CD4-positive, alpha-beta T cell treated with Interleukin-12 subunit alpha and Interleukin-12 subunit beta, for 1 hour (primary cell): ENCODE measurements at places on chromosomes 13 and 19.

- no peak for DNase-seq
Measured at GRCh38 chr19:22427547-22427946, 5.4 kb upstream of the ZNF98 start.

DNA sequence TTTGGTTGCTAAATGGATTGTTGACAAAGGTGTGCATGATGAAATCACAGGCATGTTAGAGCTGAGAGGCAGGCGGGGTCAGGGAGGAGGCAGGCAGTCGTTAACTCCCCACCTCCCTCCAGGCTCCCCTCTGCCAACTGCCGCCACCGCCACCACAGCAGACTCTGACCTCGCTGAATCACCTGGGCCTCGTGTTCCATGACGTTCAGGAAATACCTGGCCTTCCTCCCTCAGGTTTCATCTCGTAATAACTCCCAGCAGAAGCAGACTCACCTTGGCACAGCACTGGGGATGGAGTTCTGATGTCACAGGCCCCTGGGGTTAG is 198.5 kb downstream of the KATNAL1 start:
- no peak for DNase-seq

DNA sequence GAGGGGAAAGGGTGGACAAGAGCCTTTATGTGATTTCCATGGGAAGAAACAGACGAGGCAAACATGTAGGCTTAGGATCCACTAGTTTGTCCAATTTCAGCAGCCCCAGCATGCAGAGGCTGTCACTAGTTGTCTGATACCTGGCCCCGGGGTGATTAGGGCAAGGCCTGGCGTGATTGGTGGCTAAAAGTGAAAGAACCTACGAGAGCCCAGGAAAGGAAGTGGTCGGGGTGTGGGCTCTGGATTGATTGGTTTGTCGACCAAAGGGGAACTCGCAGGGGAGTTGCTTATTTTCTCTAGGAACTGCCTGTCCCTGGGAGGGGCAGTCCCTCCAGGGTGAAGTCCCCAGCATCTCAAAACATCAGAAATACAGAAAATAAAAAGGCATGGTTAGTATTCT is 64.2 kb upstream of the UQCRFS1 start:
- peak; percentile 75 for DNase-seq

GRCh38 chr19:2309734-2310362 is 1.9 kb upstream of the LINGO3 start:
- no peak for DNase-seq

GRCh38 chr19:50835785-50836542 is 2.6 kb upstream of the KLK15 start:
- peak; percentile 69 for DNase-seq

GRCh38 chr19:43439032-43439708 is 24.5 kb downstream of the TEX101 start:
- DNase-seq = peak; percentile 87

DNA sequence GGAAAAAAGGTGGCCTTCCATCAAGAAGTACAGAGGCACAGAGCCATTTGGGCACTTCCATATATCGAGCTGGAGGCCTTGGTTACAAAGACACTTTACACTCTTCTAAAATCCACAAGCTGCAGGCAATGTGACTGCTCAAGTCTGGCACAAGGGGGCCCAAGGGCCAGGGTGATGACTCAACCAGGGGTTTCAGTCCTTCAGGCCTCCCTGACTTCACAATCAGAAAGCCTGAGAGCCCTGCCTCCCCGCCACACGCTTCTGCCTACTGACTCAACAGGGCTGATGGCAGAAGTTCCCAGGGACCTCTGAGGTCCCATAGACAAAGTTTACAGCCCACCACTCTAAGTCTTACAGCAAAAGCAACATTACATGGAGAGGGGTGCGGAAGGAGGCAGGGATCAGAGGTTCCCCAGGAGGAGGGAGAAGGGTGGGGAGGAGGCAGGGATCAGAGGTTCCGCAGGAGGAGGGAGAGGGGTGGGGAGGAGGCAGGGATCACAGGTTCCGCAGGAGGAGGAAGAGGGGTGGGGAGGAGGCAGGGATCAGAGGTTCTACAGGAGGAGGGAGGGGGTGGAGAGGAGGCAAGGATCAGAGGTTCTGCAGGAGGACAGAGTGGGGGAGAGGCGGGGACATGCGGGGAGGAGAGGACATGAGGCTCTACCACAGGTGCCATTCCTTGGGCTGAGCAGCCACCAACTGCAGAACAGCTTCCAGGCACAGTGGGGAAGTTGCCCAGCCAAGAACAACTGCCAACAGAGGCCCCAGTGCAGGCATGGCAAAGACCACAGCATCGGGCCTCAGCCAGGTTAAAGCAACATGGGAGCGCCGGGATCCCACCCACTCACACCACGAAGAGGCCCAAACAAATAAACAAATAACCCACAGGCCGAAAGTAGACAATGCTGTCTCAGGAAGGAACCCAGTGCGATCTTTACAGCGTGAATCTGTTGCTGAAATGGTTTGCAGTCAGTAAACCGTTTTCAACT is 52.0 kb downstream of the SLC7A1 start:
- DNase-seq = no peak

DNA sequence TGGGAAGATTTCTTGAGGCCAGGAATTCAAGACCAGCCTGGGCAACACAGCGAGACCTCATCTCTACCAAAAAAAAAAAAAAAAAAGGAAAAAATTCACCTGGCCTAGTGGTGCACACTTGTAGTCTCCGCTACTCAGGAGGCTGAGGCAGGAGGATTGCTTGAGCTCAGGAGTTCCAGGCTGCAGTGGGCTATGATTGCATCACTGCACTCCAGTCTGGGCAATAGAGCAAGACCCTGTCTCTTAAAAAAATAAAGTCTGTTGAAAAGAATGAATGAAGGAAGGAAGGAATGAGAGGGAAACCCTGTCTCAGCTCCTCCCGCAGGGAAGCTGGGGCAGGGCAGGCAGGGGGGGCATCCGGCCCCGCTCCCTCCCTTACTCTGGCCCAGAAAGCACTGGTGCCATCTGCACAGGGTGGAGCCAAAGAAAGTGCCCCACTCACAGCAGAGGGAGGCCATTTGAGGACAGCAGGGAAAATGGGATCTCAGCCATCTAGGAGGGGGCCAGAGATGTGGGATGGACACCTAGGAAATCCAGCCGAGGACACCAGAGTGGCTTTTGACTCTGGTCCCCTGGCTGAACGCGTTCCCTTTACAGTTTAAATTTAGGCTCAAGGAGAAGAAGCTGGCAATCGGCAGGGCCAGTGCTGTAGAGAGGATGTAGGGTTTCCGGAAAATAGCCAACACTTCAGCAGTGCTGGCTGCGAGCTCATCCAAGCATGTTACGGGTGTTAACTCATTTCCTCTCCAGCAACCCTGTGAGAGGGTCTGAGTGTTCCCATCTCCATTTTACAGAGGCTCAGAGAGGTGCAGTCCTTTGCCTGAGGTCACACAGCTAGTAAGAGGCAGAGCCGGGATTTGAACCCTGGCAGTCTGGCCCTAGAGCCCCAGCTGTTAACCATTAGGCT is 3.6 kb upstream of the HPN start:
- DNase-seq = no peak

- DNase-seq = no peak
Measured at GRCh38 chr13:43316281-43316680, 292.9 kb downstream of the DNAJC15 start.

DNA sequence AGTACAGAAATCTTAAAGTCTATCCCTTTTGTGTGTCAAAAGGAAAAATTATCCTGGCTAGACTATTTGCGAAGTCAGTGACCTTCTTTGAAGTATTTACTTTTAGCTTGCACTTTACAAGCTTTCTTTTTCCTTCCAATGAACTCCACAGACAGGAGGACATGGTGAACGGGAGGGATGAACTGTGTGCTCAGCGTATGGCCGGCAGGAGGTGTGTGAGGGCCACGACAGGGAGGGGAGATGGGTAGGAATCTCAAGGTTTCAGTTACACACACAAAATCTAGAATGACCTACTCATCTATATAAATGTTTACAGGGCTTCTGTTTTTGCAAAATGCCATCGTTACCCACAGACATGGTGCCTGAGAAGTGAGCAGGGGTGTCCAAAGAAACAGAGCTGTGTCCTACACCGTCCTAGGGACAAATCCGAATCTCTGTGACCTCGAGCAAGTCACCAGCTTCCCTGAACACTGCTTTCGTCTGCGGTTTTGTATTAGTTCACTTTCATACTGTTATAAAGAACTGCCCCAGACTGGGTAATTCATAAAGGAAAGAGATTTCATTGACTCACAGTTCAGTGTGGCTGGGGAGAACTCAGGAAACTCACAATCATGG is 537.2 kb downstream of the LIG4 start:
- no peak for DNase-seq

- no peak for DNase-seq
Measured at GRCh38 chr13:95937714-95938320, 115.4 kb downstream of the UGGT2 start.

GRCh38 chr19:33403973-33404304 is 30.4 kb downstream of the CEBPG start:
- DNase-seq = no peak

- DNase-seq = peak; percentile 20
Measured at GRCh38 chr19:21586311-21587116, 81.1 kb downstream of the ZNF429 start.

GRCh38 chr19:18543814-18544475 is 572 bp upstream of the FKBP8 start:
- peak; percentile 90 for DNase-seq

DNA sequence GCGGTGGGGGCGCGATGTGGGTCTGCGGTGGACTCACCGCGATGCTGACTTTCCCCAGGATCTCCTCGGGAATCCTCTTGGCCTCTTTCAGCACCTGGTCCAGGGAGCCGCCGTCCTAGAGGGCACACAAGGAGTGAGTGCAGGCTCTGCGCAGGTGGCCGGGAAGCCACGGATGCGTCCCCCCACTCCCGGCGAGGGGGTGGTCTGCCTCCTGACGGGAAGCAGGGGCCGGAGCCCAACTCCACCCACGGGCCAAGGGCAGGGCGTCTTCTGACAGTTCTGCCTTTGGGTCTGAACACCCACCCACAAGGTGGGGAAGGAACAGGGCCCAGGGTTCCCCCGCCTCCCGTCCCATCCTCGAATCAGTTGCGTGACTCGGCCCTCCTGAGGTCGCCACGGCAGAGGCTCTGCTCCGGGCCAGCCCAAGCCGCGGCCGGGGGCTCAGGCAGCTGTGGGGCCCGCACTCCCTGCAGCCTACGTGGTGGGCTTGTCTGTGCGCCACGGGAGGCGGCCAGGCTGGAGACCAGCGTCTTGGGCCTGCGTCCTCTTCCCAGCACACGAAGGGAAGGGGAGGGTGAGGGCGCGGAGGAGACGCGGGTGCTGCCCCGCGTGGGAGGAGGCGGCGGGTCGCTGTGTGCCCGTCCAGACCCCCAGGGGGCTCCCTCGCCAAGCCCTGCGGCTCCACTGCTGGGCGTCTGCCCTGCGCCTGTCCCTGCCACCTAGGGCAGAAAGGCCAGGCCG is 21.4 kb downstream of the MAP2K2 start:
- no peak for DNase-seq

GRCh38 chr19:20038358-20039202 is 725 bp downstream of the ZNF682 start:
- no peak for DNase-seq

DNA sequence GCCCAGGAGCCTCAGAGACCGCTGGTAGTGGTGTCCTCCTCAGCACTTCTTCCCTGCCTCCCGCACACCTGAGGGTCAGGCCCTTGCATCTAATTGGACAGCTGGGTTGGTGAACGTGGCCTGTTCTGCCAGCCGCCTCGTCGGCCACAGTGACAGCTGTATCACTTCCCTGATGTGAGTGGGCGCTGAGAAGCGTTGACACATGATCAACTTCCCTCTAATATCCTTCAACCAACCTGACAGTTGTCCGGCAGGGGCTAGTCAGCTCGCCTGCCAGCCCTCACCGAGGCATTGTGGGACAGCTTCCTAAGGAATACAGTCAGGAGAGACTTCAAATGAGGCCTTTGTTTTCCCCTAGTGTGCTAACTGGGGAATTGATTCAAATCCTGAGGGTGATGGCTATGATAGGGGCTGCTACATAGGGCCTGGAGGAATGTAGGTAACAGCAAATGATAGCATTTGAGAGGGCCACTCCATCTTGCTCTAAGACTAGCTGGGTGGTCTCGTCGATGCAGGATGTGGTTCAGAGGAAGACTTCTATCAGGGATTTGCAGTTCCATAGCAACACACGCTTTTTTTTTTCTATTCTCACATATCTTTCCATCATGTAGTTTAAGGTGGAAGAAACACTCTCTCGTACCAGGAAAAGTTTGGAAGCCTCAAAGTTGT is 230.8 kb downstream of the TSHZ3 start:
- no peak for DNase-seq
